ENCODE measurements at places on chromosomes 2 and 18.

DNA sequence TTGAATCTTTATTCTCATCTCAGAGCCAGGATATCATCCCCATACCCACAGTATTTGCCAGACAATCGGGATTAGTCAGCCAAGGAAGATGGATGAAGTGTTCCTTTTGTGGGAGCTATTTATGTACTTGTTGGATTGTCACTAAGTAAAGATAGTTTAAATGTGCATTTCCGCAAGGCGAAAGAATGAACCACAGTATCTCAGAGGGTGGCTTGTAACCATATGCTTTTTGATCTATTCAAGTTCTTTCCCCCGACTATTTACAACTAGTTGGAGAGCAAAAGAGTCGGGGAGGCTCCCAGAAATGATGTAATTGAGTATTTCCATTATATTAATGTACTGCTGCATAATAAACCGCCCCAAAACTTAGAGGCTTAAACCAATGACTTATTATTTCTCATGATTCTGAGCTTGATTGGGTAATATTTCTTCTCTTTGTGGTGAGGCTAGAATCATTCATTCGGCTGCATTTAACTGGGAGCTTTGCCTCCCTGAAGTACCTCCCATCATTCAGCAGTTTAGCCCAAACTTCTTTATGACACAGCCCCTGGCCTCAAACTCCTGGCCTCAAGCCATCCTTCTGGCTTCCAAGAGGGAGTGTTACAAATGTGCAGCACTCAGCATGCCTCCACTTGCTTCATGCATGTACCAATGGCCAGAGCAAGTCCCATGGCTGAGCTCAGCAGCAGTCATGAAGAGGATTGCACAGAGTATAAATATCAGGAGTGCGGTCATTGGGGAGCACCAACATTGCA lies 423.7 kb downstream of the METTL4 start:
- DNase-seq: no peak

- DNase-seq: no peak
These were observed 25.1 kb downstream of the SLC39A10 start for GRCh38 chr2:195682077-195682476.

DNA sequence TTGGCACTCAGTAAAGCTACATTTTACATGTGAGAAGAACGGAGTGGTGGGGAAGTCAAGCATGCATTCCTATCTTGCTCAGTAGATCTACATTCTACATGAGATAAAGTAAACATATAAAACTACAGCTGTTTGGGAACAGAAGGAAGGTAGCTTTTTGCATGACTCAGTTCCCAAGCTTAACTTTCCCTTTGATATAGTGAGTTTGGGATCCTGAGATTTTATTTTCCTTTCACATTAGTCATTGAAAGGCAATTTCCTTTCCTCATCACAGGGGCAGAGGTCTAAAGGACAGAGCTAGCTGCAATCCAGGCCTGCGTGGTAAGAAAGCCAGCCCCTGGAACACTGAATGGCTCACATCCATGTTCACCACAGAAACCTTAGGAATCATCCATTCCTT lies 257.2 kb downstream of the SRBD1 start:
- DNase-seq: no peak

- no peak for DNase-seq
These were observed 53.4 kb downstream of the LPIN1 start for GRCh38 chr2:11799826-11800225.

- DNase-seq: no peak
These were observed 37.2 kb upstream of the SLC8A1 start for GRCh38 chr2:40488927-40489677.

GRCh38 chr2:237474931-237475703 lies 11.9 kb upstream of the MLPH start:
- DNase-seq: peak; percentile 15

DNA sequence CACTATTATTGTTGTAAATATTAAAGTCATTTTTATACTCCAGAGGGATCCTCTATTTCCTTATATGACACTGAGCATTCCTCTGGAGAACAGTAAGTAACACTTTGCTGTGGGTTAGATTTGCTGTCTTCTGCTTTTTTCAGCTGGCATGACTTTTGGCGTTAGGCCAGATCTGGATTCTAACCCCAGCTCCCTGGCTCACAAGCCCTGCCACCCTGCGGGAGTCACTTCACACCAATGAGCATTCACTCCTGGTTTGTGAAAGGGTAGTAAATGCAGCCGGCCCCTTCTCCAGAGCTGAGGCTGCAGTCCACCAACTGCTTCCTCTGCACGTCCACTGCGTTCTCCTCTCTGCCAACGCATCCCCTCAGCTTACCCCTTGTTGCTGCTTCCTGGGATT lies 373.8 kb upstream of the RAB6C start:
- no peak for DNase-seq

DNA sequence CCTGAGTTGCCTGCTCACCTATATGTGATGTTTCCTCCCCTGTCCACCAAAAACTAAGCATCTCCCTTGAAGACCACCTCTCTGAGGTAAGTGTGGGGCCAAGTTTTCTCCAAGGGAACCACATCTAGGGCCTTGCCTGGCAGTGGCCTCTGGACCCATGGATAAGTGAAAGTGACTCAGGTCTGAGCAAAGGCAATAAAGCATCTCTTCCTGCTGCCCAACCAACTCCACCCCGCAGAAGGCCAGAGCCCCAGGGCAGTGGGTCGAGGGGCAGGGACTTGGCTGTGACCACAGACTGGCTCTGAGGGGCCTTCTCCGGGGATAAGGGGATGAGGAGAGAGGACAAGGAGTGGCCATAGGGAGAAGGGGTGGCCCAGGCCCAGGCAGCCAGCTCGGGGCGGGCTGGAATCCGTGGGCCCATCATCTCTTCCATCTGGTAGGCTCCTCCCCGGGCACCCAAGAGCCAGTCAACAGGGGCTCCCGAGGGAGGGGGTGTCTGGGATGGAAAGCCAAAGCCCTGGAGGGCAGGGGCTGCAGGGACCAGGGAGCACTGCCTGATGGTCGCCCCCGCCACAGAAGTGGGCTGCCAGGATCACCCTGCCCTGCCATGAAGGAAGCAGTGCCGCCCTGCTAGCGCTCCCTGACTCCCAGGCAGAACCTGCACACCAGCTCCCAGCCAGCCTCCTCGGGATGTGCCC lies 33.4 kb downstream of the EMX1 start:
- no peak for DNase-seq

DNA sequence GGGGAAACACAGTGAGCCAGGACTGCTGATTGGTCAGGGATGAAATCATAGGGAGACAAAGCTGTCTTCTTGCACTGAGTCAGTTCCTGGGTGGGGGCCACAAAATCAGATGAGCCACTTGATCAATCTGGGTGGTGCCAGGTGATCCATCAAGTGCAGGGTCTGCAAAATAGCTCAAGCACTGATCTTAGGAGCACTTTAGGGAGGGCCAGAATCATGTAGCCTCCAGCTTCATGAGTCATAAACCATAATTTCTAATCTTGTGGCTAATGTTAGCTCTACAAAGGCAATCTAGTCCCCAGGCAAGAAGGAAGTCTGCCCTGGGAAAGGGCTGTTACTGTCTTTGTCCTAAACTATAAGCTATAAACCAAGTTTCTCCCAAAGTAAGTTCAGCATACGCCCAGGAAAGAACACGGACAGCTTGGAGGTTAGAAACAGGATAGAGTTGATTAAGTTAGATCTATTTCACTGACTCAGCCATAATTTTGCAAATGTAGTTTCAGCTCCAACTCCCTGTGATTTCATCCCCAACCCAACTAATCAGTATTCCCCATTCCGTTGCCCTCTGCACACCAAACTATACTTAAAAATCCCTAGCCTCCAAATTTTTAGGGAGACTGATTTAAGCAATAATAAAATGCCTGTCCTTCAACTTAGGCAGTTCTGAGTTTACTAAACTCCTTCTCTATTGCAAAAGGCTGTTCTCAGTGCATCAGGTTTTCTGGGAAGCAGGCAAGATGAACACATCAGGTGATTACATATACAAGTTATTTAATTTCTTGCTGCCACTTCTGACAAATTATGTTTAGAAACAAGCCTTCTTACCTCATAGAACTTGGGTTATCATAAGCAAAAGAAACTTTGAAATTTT lies 226.9 kb upstream of the SPOPL start:
- DNase-seq: no peak

GRCh38 chr18:36757081-36757480 lies 71.7 kb downstream of the TPGS2 start:
- DNase-seq: no peak

- DNase-seq: no peak
These were observed 119.7 kb upstream of the RMP24 start for GRCh38 chr18:35852786-35853185.

DNA sequence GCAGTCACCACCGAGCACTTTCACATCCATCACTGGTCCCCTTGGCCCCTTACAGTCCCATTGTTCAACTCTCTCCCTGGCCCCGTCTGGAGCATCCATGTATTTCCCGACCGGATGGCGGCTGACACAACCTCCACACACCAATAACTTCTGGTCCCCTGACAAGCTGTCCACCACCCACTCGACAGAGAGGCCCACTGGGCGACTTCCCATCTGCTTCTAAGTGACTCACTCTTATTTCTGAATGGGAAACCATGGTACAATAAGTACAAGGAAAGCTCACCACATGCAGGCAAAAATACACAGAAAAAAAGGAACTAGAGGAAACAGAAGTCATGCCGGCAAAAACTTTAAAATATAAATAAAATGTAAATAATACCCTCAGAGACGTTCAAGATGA lies 82.9 kb upstream of the RAB12 start:
- no peak for DNase-seq

DNA sequence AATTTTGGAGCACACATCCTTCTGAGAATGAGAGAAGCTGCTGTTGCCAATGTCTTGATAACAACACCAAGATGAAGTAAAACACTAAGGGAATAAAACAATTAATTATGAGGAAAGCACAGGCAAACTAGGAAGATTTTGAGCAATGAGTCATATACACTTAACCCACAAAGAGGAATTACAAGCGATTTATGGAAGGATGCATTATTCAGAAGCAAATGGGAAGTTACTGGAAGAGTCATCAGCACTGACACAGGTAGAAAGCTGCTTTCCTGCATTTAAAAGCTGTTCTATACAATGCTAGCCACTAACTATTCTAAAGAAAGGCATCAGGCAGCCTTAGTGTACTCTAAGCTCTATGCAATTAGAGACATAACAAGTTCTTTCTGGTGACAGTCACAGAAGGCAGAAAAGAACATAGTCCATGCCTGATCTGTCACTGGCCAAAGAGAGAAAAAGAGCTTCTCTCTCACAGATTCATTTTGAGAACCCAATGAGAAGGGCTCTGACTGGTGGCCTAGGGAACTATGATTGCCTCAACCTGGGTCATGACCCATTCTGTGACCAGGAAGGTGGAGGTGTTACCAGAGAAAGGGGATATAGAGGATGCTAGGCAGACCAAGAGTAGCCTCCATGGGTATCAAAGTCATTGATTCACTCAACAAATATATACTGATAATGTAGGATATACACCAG lies 45.4 kb downstream of the M1AP start:
- no peak for DNase-seq

DNA sequence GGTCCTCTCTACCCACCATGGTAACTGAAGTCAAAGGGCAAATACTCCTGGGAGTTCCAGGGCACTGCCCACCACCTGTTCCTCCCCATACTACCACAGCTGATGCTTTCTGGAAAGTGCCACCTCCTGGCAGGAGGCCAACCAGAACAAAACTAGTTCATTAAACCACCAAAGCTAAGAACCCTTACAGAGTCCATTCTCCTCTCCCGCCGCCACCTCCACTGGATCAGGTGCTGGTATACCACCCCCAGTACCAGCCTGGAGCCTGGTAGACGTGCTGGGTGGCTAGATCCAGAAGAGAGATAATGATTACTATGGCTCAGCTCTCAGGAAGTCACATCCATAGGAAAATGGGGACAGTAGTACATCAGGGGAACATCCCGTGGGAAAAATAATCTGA lies 300.9 kb downstream of the RIT2 start:
- no peak for DNase-seq

DNA sequence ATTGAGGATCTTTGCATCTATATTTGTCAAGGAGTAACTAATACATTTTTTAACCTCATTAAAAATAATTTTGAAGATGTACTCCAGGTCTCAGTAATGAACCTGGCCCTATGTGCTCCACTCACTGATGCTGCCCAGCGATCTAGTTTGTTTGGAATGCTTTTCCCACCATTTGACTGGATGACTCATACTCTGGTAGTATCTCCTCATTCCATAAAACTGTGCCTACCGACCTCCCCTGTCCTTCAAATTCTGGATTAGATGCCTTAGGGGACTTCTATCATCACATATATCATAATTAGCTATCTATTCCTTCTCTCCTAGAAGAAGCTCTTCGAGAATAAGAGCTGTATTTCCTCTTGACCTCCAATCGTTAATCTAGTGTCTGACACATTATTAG lies 83.8 kb downstream of the FAM117B start:
- no peak for DNase-seq

DNA sequence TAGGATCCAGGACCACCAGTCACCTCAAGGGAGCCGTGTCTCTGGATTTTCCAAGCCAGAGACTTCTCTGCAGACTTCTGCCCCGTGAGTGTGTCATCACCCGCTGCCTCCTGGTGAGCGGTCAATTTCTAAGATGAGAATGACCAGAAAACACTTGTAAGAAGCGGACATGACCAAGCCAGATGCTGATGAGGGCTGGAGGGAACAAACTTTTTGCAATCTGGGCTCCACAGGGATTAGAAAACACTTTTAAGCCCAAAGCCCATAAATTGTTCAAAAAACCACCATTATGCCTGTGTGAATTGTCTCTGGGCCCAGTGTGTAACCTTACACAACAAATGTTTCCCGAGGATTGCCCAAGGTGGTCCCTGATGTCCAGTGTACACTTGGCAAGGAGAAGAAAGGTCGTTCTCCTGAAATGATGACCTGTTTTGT lies 5.3 kb upstream of the NPPC start:
- no peak for DNase-seq

- no peak for DNase-seq
These were observed 565.9 kb upstream of the ID2 start for GRCh38 chr2:8115966-8116365.

- DNase-seq: no peak
These were observed 287.6 kb downstream of the PHLPP1 start for GRCh38 chr18:63002803-63003445.

- DNase-seq: no peak
These were observed 567.6 kb downstream of the KCNJ3 start for GRCh38 chr2:155266109-155266508.

DNA sequence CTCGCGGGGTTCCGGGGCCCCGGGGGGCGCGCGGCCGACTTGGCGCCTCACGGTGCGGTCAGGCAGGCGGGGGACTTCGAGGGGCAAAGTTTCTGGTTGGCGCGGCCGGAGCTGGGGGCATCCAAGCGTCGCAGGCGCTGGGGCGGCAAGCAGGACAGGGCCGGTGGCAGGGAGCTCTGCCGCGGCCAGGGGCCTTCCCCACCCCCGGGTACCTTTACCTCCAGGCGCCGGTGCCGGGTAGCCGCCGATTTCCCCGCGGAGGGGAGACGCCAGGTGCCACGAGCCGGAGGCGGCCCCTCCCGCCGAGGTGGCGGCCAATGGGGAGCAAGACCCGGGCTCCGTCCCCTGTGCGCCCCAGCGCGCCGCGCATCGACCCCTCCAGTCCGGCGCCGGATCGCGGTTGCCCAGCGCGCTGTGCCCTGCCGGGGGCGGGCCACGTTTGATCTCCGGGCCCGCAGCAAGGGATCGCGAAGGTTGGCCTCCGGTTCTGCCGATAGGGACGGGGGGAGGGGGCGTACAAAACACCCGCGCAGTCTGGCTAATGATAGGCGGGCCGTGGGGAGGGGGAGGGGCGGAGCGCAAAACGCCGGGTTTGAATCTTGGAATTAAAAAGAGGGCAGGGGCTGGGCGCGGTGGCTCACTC lies at the start of gene ST8SIA5:
Gene ST8SIA5 (minus strand): TSS at position 495 of the 643 bp plus-strand sequence. CDS start 545 bp downstream, outside the sequence.
- no peak for DNase-seq
